Thoracic aorta (tissue), 2 donors: ENCODE measurements at places on chromosomes 12 and 14. TPM values are rescaled to one million over a fixed set of nuclear protein-coding genes. Genes with fewer than 3 reads are reported as not detected.

- H3K27me3 ChIP-seq, result no peaks in the 10 kb centered on the region
- H3K36me3 ChIP-seq, result no peaks in the 10 kb centered on the region
- H3K4me1 ChIP-seq, result no peaks in the 10 kb centered on the region
Observed at GRCh38 chr12:112848972-112849371, 57.4 kb downstream of the RPH3A start.

DNA sequence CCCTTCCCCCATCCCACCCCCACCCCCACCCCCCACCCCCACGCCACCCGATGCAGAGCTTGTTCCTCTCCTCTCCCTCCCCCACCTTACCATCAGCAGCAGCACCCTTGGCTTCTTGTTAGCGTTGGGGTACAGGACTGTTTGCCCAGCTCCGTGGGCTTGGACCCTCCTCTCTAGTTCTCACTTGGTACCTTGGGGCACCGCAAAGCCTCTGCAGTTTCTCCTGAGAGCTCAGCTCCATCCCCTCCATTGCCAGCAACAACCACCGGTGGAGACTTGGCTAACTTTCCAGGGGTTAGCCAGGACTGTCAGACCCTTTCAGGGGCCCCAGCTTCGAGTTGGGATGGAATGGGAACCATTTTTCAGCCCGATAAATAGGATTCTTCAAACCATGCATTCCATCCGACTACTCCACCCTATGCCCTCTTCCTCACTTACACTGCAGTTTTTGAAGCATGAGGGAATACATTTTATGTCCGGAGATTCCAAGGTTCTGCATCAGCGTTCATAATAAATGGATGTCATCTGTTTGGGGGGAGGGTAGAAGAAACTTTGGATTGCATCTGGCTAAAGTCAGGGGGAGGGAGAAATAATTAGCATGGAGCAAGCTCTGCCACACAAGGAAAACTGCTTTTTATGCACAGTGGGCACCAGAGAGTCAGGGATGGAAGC is 1.1 kb downstream of the SCN8A start:
- no peaks in the 10 kb centered on the region for H3K27me3 ChIP-seq
- H3K4me3 ChIP-seq, result no peak overlapping the region
- H3K27ac ChIP-seq, result no peak overlapping the region
- no peak for DNase-seq

DNA sequence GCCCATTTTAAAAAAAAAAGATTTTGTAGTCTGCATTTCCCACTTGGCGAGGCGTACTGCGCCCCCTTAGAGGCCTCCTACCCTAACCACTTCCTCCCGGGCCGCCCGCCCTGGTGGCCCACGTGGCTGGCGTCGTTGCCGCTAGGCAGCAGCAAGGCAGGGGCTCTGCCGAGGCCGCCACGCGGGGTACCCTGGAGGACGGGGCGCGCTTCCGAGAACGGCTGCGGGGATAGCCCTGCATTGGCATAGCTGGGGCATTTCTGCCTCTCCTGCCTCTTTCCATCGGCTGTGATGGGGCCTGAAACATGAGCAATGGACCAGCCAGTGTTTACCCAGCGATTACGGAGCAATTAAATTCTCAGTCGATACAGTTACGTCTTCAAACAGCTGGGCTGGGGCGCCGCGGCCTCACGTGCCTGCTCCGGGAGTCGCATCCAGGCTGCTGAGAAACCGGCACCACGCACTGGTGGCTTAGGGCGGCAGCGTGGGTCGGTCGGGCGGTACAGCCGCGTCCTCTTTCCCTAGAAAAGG is 38.0 kb downstream of the IQSEC3 start:
- no peaks in the 10 kb centered on the region for H3K4me1 ChIP-seq
- H3K27ac ChIP-seq, result no peak overlapping the region
- H3K4me3 ChIP-seq, result no peak overlapping the region

DNA sequence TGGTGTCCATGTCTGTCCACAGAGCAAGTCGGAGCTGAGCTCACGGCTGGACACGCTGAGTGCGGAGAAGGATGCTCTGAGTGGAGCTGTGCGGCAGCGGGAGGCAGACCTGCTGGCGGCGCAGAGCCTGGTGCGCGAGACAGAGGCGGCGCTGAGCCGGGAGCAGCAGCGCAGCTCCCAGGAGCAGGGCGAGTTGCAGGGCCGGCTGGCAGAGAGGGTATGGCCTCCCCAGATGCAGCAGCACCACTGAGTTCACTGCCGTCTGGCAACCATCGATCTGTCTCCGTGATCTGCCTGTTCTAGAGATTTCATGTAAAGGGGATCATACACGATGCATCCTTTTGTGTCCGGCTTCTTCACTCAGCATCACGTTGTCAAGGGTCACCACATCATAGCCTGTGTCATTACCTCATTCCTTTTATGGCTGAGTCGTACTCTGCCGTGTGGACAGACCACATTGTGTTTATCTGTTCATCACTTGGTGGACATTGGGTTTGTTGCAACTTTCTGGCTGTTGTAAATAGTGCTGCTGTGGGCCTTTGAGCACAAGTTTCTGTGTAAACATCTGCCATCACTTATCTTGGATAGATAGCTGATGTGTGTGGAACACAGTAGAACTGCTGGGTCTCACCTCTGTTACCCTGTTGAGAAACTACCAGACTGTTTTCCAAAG is 21.9 kb downstream of the HIP1R start:
- no peak for DNase-seq
- H3K27me3 ChIP-seq, result no peaks in the 10 kb centered on the region
- peaks cover 28% of the 10 kb centered on the region for H3K4me1 ChIP-seq
- peaks cover 61% of the 10 kb centered on the region for H3K36me3 ChIP-seq
- H3K4me3 ChIP-seq, result no peak overlapping the region

DNA sequence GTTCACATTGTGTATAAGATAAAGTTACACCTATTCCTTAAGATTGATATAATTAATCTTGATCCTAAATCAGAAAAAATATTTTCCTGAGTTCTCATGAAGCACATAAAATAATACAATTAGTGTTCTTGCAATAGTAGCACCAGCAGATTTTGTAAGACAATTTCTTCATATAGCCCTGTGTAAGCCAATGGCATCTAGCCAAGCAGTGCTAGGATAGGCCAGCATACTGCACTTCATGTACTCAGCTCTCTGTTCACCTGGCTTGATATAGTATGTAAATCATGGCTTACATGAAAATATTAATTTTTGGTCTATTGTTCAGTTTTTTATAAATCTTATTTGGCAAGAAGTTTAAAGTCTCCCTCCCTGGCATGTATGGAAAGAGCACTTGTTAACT is 1.9 kb downstream of the KLRF2 start:
- DNase-seq, result no peak
- no peaks in the 10 kb centered on the region for H3K27me3 ChIP-seq
- H3K27ac ChIP-seq, result no peak overlapping the region
- H3K4me3 ChIP-seq, result no peak overlapping the region
- no peaks in the 10 kb centered on the region for H3K4me1 ChIP-seq
- H3K36me3 ChIP-seq, result no peaks in the 10 kb centered on the region

GRCh38 chr12:8628731-8629130 is 16.1 kb upstream of the AICDA start:
- peaks cover 20% of the 10 kb centered on the region for H3K4me1 ChIP-seq
- no peak overlapping the region for H3K4me3 ChIP-seq
- H3K36me3 ChIP-seq, result no peaks in the 10 kb centered on the region
- DNase-seq, result no peak

DNA sequence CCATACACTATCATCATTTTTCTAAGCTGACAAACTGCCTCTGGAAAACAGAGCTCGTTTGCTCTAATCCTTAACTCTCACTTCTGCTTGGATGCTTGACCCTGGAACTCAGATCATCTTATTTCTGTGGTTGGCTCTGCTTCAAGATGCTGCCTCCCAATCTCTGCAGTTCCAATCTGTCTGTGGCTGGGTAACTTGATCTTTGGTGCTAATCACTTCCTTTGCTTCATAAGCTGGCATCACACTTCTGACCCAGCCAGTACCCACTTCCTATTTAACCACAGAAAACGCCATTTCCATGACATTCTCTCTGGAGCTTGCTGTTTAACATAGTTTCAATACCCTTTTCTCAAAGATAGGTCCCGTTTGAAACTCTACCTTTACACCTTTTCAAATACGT is 254.2 kb downstream of the ACSS3 start:
- no peaks in the 10 kb centered on the region for H3K36me3 ChIP-seq
- no peaks in the 10 kb centered on the region for H3K4me1 ChIP-seq
- no peaks in the 10 kb centered on the region for H3K27me3 ChIP-seq
- H3K4me3 ChIP-seq, result no peak overlapping the region

DNA sequence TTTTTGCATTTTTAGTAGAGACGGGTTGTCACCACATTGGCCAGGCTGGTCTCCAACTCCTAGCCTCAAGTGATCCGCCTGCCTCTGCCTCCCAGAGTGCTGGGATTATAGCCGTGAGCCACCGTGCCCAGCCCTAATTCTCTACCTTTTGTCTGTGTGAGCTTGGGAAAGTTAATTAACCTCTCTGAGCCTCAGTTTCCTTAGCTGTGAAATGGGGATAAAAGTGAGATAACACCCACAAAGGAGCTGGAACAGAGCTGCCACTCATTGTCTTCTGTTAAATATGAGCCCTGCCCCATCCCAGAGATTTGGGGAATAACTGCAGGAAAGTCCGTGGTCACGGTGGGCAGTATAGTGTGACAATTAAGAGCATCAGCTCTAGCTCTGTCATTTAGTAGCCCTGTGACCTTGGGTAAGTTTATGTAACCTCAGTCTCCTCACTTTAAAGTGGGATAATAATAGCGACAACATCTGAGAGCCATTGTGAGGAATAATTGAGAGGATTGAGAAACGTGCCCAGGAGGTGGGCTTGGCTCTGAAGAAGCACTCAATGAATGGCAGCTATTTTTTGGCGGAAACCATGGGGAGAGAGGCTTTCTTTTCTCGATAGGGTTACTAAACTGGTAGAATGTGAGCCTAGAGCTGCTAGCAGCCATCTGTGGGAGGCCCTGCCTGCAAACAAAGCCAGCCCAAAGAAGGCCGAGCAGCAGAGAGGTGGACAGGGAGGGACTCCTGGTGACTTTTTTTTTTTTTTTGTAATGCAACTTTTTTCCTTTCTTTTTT is 60.8 kb upstream of the MED13L start:
- DNase-seq, result no peak
- H3K36me3 ChIP-seq, result no peaks in the 10 kb centered on the region
- H3K4me3 ChIP-seq, result no peak overlapping the region
- no peaks in the 10 kb centered on the region for H3K4me1 ChIP-seq

- peaks cover 28% of the 10 kb centered on the region for H3K4me1 ChIP-seq
- H3K27me3 ChIP-seq, result no peaks in the 10 kb centered on the region
- H3K4me3 ChIP-seq, result no peak overlapping the region
- no peak for DNase-seq
- H3K36me3 ChIP-seq, result no peaks in the 10 kb centered on the region
Observed at GRCh38 chr12:57886542-57886941, 40.0 kb upstream of the CTDSP2 start.

DNA sequence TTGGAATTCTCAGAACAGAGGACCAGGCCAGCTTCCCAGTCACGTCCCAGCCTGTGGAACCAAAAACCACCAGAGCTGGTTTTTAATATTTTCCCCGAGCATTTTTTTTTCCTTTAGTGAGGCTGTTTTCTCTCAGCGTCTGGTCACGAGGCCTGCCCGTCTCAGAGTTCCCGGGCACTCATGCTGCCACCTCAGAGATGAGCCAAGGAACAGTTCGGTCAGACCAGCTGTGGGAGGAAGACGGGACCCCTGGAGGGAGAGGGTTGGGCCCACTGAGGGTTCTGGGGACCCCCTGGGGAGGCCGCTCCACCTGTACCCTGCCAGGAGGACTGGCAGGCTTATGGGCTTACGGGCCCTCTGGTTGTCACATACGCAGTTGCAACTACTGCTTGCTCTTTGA is 39.9 kb downstream of the JDP2 start:
- no peak for DNase-seq
- peaks cover 57% of the 10 kb centered on the region for H3K4me1 ChIP-seq
- H3K4me3 ChIP-seq, result no peak overlapping the region
- H3K27me3 ChIP-seq, result no peaks in the 10 kb centered on the region
- H3K27ac ChIP-seq, result peak overlapping the region; percentile 65
- peaks cover 22% of the 10 kb centered on the region for H3K36me3 ChIP-seq

- no peak for DNase-seq
- no peak overlapping the region for H3K27ac ChIP-seq
- H3K36me3 ChIP-seq, result no peaks in the 10 kb centered on the region
- no peak overlapping the region for H3K4me3 ChIP-seq
- no peaks in the 10 kb centered on the region for H3K27me3 ChIP-seq
Observed at GRCh38 chr12:59372956-59373355, 222.9 kb upstream of the SLC16A7 start.

GRCh38 chr12:53950437-53950773 is 4.3 kb upstream of the HOXC12 start:
- no peak for DNase-seq
- H3K4me3 ChIP-seq, result no peak overlapping the region
- H3K27me3 ChIP-seq, result peaks cover 48% of the 10 kb centered on the region
- peaks cover 11% of the 10 kb centered on the region for H3K4me1 ChIP-seq

DNA sequence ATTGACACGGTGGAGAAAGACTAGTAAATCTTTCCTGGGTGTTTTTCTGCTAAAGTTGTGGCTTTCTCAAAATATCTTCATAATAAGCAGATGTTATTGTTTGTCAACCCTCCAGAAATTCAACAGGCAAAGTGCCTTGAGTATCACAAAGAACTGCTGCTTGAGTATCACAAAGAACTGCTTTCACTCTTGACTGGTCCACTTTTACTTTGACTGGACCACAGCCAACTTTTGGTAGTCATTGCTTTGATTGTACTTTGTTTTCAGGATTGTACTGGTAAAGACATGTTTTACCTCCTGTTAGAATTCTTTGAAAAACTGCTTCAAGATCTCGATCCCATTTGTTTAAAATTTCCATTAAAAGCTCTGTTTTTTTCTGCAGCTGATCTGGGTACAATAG is 62.6 kb downstream of the PDZRN4 start:
- H3K4me1 ChIP-seq, result no peaks in the 10 kb centered on the region
- H3K4me3 ChIP-seq, result no peak overlapping the region
- no peak for DNase-seq
- no peaks in the 10 kb centered on the region for H3K36me3 ChIP-seq
- H3K27me3 ChIP-seq, result no peaks in the 10 kb centered on the region

- no peak overlapping the region for H3K27ac ChIP-seq
- H3K4me1 ChIP-seq, result no peaks in the 10 kb centered on the region
- H3K27me3 ChIP-seq, result no peaks in the 10 kb centered on the region
- H3K36me3 ChIP-seq, result no peaks in the 10 kb centered on the region
Observed at GRCh38 chr12:64056741-64057140, 165.4 kb downstream of the KICS2 start.

GRCh38 chr12:64137117-64137516 is 85.0 kb downstream of the KICS2 start:
- DNase-seq, result no peak
- no peak overlapping the region for H3K27ac ChIP-seq
- H3K27me3 ChIP-seq, result no peaks in the 10 kb centered on the region
- no peaks in the 10 kb centered on the region for H3K4me1 ChIP-seq
- H3K36me3 ChIP-seq, result peaks cover 10% of the 10 kb centered on the region

DNA sequence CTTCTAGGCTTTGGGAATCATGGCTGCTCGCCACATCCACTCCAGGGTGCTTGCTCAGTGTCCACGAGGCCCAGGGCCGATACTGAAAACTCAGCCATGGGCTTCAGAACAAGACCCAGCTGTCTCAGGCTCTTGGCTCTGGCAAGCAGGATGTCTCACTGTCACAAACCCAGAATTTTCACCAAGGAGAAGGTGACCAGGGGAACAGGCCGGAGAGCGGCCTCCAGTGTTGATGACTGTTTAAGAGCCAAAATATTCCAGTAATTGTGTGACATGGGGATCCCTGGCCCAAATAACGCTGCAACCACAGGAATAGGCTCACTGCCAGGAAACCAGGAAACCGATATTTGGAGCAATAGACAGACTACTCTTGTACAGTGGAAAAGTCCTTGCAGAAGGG is 9.8 kb upstream of the SERPINA5 start:
- H3K27ac ChIP-seq, result peak overlapping the region; percentile 68
- DNase-seq, result no peak
- H3K4me3 ChIP-seq, result no peak overlapping the region
- no peaks in the 10 kb centered on the region for H3K27me3 ChIP-seq
- no peaks in the 10 kb centered on the region for H3K36me3 ChIP-seq

RSRC2 gene
- total RNA-seq, result 71.5 TPM

PZP gene
- not detected for total RNA-seq

FAM90A1 gene
- not detected for total RNA-seq

FOS gene
- 3,038 TPM for total RNA-seq

ASCL1 gene
- not detected for total RNA-seq

SVOP gene
- total RNA-seq, result not detected

FSCB gene
- 1.2 TPM for total RNA-seq
